ENCODE measurements at places on chromosomes 3 and 15.
A peak's percentile ranks its signal among the peaks of the same experiment; 100 is the strongest.

- DNase-seq, result no peak
These were observed 234.3 kb downstream of the GAP43 start for GRCh38 chr3:115857518-115858136.

DNA sequence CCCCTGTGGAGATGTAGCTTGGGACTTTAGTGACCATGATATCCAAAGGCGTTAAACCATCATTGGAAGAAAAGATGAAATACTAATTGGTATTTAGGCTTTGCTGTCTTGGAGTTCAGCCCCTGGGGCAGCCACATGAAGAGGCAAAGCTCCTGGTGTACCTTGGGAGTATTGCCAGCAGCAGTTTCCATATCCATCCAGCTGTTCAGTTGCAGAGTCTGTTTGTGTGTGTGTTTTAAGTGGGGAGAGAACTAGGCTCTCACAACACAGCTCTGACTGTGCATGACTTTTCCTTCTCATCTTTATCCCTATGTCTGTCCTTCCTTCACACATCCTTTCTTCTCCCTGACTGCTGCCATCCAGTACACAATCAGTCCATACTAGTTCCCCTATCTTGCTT is 98.9 kb downstream of the CDIN1 start:
- DNase-seq, result no peak

DNA sequence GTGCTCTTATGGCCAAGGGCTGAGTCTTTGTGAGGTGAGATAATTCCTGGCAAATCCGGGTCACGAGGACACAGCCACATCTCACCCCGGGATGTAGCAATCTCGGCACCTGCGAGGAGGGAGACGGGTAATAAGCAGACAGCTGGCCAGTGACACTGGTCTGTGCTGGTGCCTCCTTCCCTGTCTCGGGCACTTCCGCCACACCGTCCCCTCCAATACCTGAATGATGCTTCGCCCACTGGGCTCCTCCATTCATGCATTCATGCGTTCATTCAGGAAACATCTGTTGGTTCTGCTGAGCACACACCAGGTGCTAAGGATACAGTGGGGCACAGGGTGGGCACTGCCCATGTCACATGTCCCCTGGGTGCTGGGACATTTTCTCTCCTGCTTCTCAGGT is 60.1 kb downstream of the ATP10A start:
- no peak for DNase-seq

DNA sequence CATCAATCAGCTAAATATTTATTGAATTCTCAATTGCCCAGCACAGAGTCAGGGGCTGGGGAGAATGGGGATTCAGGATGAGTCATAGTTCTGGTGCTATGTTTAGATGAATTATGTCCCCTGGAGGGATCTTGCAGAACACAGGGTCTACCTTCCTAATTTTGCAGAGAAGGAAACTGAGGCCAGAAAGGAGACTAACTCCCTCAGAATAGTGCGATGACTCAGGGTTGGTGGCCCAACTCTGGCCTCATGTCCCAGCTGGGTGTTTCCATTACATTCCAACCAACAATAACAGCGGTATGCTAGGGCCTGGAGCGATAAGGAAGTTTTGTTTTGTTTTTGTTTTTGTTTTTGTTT is 270.9 kb downstream of the TLE3 start:
- no peak for DNase-seq

DNA sequence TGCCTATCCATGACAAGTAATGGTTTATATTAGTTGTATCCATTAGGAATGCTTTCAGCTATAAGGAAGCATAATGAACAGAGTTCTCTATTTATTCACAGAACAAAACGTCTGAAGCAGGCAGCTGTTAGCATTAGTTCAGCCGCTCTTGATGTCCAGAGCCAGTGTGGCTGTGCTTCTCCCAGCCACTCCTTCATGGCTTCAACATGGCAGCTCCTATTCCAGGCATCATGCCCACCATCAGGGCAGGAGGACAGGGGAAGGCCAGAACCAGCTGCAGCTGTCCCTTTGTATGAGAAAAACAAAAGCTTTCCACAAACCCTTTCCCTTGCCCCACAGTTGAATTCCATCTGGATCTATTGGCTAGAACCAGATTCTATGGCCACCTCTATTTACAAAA is 12.9 kb upstream of the SNRK start:
- DNase-seq, result no peak

- no peak for DNase-seq
These were observed 69.3 kb downstream of the MESD start for GRCh38 chr15:80920271-80920699.

- no peak for DNase-seq
These were observed 3.1 kb upstream of the FOXB1 start for GRCh38 chr15:60000824-60001609.

DNA sequence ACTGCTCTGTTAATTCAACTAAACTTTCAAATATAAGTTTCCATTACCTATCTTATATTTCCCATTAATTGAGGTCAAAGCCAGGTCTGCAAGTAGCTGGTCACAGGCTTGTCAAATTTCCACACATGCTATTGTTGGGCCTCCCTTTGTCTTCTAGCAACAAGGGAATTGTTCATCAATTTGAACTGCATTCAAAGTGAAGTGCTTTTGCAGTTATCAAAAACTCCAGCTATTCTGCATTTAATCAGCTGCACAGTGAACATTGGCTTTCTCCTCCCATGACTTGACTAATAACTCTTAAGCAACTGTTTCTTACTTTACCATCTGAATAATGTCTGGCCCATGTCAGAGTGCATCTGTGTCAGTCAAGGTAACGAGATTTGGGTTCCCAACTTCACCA is 198.4 kb downstream of the KCNH8 start:
- no peak for DNase-seq

DNA sequence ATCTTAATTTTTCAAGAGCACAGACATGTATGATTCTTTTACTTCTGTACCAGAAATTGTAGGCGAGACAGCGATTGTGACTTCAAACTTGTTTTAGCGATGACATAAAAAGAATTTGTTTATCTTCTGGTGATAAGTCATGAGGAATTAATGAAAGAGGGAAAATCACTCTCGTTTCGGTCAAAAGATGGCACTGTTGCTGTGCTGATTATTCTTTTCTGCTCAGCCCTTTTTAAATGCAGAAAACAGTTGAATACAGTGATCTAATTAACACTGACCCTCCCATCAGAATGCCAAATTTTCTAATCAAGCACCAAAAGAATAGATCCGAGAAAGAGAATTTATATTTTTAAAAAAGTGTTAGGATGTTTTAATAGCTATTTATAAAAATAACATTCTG is 52.6 kb downstream of the NSUN3 start:
- peak; percentile 46 for DNase-seq

- no peak for DNase-seq
These were observed 642.3 kb upstream of the CFAP20DC start for GRCh38 chr3:59692117-59692516.

DNA sequence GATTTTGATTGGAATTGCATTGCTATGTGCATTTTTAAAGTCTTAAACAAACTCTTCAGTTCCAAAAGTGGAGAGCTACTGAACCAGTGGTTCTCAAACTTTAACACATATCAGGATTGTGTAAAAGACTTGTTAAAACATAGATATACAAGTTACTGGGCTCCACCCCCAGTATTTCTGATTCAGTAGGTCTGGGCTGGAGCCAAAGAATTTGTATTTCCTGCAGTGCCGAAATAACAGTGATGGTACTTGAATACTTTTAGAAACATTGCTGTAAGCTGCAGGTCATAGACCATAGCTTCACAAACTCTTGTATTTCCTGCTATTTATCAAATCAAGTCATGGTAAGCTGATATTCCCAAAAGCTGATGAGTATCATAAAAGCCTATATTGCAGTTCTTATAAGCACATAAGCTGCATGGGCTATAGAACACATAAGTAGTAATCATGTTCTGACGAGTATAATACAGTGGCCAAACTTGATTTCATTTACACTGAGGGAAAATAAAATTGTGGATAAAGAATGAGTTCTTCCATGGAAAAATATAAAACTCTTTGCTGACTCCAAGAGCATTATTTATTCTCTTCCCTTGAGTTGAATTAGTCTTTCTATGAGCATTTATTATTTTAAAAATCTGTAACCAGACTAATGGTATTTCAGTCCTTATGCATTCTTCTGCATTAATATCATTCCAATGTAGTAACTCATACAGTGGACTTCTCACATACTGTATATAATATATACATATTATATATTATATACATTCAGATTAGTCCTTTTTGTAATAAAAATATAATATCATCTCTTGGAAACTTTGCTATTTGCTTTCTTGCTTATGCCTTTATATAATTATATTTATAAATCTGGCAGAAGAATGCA is 550.5 kb upstream of the AGTR1 start:
- peak; percentile 58 for DNase-seq

GRCh38 chr3:134976948-134977347 is 181.9 kb downstream of the EPHB1 start:
- no peak for DNase-seq

DNA sequence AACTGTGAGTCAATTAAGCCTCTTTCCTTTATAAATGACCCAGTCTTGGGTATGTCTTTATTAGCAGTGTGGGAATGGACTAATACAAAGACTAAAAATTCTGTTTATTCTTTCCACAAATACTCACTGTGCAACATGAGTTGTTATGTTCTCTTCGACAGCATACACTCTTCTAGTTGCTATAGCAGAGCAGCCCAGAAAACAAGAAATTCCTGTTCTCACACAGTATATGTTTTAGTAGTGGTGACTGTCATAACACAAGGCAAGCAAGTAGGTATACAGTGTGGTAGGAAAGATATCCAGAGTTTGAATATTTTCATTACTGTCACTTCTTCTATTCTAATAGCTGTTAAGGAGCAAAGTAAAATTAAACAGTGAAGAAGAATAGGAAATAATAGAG is 453.3 kb downstream of the ROBO1 start:
- DNase-seq, result no peak

GRCh38 chr3:117817103-117817502 is 1107.5 kb downstream of the TUSC7 start:
- no peak for DNase-seq

DNA sequence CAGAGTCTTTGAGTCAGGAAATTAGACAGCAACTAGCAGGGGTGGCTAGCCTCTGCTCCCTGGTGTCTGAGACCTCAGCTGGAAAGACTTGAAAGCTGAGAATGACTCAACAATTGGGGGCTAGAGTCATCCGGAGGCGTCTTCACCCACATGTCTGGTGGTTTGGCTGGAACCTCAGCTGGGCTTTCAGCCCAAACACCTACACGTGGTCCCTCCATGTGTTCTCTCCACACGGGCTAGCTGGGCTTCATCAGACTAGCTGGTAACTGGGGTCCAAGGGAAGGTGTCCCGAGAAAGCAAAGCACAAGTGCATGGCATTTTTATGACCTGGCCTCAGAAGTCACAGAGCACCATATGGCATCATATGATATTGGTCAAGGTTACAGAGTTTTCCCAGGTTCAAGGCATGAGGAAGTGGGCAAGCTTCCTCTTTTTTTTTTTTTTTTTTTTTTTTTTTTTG is 19.9 kb upstream of the ABHD2 start:
- DNase-seq, result peak; percentile 92

- no peak for DNase-seq
These were observed 70.2 kb downstream of the NMD3 start for GRCh38 chr3:161291191-161291901.

DNA sequence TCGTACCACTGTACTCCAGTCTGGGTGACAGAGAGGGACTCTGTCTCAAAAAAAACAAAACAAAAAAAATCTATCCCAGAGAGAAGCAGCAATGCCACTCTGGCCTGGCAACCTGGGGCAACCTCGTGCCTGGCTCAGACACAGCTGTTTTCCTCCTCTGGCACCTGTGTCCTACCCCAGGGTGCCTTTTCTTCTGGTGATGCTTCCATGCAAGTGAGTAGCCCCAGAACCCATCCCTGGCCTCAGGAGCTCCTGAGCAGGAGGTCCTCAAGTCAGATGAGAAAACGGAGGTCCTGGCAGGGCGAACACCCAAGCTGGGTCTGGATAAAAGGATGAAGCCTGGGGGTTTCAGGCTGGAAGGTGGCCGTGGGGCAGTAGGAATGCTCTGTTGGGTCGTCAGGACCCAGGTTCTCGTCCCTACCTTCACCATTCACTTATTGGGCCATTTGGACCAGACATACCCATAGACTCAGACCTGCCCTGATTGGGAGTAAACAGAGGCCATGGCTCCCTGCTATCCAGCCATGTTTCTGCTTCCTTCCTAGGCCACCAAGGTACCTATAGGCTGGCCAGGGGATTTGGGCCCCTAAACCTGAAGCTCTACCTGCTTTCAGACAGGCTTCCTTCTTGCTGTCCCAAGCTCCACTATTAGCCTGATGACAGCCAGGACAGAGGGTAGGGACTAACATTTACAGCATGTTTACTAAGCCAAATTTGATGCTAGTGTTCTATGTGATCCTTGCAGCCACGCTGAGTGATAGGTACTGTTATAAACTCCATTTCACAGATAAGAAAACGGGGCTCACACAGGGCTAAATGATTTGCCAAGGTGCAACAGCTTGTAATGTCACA is 102.2 kb downstream of the DAPK2 start:
- DNase-seq, result no peak

GRCh38 chr3:195866686-195867511 is 41.5 kb downstream of the TNK2 start:
- DNase-seq, result no peak

- DNase-seq, result no peak
These were observed 124.4 kb upstream of the GAP43 start for GRCh38 chr3:115498898-115499297.

- peak; percentile 77 for DNase-seq
These were observed 102.2 kb upstream of the MANF start for GRCh38 chr3:51282931-51283330.

DNA sequence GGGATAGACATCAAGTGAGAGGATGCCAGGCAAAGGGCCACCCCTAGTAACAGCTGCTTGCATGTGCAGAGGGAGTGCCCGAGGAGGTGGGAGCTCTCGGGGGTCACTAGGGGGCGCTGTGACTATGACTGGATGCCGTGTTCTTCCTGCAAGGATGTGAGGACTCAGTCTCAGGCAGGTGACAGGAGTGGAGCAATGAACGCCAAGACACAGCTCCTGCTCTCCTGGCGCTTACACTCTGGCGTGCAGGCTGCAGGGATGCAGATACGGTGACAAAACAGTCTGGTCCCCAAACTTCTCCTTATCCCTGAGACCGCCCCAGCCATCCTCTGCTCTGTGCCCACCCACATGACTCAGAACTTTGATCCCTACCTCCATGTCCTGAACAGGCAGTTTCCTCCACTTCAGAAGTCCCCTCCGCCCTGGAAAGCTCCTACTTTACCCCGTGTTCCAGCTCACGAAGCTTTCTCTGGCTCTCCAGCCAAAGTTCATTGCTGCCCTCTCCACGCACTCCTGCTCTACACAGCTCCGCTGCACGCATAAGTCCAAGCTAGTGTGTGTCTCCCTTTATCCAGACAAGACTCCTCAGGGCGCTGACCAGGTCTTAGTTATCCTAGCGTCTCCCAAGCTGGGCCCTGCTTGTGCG is 14.7 kb downstream of the RHOV start:
- peak; percentile 75 for DNase-seq

GRCh38 chr3:27376109-27376772 is 7.1 kb upstream of the NEK10 start:
- no peak for DNase-seq
